Activated CD4-positive, alpha-beta T cell treated with anti-CD3 and anti-CD28 coated beads for 4 hours (primary cell): ENCODE measurements at places on chromosomes 3 and 15.

DNA sequence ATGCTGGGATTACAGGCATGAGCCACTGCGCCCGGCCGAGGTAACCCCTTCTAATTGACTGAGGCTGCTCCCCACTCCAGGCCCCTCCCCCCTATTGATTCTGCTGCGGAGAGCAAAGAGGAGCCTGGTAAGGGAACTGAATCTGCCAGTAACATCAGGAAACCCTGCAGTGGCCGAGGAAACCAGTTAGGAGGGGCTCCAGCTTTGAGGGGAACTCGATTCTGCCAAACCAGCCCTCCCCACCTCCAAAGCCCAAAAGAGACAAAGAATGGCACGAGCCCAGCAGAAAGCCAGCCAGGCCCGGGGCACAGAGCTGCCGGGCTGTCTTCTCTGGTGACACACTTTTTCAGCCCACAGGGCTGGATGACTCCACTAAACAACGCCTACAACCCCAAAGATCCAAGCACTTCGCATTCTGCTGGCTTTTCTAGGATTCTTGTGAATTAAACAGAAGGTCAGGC, 15.0 kb upstream of the ACAD9 start:
- no peak for DNase-seq

DNA sequence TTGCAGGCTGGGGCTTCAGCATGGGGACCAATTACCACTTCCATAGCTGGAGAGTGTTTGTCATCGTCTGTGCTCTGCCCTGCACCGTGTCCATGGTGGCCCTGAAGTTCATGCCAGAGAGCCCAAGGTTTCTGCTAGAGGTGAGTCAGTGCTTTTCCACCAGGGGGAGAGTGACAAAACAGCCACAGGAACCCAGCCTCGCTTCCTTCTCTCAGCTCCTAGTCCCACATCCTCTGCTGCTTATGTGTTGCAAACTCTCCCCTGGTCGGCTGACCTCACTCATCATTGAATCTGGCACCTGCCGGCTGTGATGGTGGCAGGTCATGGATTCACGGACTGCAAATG, 158.3 kb downstream of the SV2B start:
- DNase-seq, result no peak

GRCh38 chr15:39597751-39598185, 16.9 kb downstream of the THBS1 start:
- DNase-seq, result no peak

- DNase-seq, result no peak
These were observed 238.8 kb downstream of the OPA1 start for GRCh38 chr3:193831495-193832455.

GRCh38 chr15:40258544-40258943, 19.7 kb downstream of the PAK6 start:
- DNase-seq, result no peak

DNA sequence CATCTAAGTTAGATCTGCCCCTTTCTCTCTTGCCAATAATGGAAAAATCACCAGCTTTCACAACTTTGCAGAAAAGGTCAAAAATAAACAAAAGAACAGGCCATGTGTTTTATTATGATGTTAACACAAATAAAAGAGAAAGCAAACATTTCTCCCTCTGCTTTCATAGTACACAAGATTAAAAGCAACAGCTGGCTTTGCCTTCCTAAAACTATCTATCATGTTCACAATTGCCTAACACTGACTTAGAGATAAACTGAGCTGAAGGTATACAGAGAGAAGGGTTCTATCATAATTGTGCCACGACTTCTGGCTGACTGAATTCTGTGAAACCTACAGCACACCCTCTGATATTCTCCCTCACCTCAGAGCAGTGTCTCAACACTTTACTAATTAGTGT, 29.4 kb downstream of the AADAC start:
- no peak for DNase-seq
